Hematopoietic multipotent progenitor cell treated with erythropoietin and hydrocortisone succinate and interleukin-3 and kit ligand, for 8 days (in vitro differentiated cells): ENCODE measurements at places on chromosomes 2 and 18.
A peak's percentile ranks its signal among the peaks of the same experiment; 100 is the strongest.

GRCh38 chr2:119485336-119486110 is 38.8 kb downstream of the SCTR start:
- no peak for DNase-seq

GRCh38 chr2:237026981-237027711 is 58.5 kb upstream of the COPS8 start:
- peak; percentile 17 for DNase-seq

DNA sequence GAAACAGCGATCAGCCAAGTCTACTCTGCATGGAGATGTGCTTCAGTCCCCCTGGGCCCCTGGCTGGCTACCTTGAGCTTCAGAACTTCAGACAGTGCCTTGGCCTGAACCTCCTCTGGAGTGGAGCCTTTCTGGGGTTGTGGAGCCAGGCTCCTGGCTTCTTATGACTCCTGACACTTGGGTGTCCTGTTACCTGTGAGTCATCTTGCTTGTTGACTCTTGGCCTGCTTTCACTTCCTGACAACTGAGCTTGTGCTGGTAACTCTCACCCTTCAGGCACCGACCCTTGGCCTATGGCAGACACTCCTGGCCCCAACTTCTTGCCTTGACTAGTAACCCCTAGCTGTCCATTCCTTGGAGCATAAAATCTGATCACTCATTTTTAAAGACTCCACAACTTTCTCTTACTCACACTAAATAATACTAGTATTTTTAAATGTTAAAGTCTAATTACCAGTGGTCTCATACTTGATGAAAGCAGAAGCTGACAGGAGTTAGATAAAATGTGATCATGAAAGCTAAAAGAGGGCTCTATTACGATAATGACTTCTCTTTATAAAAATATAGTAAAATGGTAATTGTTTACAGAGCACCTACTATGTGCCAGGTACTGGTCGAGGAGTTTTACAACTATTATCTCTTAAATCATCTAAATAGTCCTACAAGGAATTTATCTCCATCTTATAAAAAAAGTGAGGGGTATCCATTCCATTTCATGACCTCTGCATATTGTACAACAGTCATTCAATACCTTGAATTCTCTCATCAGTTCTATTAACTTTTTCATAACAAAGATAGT is 46.3 kb upstream of the VIT start:
- no peak for DNase-seq

GRCh38 chr2:191321861-191322662 is 76.9 kb downstream of the MYO1B start:
- peak; percentile 9 for DNase-seq

DNA sequence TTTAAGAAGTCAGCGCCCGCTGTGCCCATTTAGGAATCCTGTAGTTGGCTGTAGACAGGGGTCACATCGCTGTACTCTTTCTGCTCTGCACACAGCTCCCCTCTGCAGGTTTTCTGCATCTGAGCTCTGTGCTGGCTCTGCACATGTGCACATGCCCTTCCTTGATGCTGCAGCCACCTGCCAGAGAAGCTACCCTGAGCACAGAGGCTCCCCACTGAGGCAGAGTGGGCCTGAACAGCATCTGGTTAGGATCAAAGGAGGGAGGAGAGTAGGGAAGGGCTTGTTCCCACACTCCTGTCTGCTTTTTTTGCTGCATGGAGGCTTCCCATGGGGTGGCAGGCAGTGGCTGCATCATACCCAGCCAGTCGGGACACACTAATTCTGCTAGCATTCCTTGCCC is 238.9 kb downstream of the FHOD3 start:
- DNase-seq, result no peak

DNA sequence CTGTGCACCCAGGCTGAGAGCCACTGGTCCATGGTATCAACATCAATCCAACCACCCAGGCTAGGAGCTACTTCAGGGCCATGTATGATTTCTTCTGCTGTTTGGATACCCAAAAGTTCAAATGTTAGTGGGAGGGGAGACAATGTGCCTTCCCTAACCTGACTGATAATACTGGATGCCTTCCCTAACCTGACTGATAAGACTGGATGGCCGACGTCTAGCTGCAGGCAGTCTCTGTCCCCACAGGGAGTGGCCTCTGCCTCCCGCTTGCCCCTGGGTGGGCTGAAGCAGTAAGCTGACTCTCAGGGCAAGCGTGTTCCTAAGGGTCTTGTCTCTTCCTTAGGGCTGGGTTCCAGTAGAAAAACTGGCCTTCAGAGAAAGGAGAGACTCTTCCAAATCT is 65.8 kb downstream of the ZAP70 start:
- peak; percentile 11 for DNase-seq

DNA sequence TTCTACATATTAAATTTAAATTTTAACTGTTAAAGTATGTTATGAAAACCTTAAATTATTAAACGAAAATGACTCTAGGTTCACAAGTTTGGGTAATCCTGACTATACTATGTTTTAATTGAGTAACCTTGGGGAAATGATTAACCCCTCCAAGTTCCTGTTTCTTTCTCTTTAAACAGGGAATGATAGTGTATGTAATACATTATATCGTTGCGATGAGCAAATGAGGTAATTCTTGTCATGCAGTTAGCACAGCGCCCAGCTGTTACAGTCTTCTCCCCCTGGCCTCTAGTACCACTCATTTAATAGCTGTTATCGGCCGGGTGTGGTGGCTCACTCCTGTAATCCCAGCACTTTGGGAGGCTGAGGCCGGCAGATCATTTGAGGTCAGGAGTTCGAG is 80.4 kb downstream of the MTA3 start:
- no peak for DNase-seq

DNA sequence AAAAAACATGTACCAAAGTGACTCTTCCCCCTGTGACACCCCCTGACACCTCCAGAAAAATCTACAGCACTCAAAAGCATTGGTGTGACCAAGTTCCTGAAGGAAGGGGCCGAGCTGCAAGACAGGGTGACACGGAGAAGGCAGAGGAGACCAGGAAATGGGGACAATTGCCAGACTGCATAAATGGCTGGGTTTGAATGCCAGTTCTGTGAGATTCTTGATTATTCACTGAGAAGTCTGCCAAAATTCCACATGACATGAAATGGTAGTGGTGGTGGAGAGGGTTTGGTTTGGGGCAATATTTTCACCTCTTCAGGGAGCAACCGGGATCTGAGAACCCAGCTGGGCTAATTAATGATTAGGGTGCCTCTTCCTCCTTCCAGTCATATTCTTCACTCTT is 178.5 kb downstream of the ARL4C start:
- no peak for DNase-seq

- DNase-seq, result no peak
Observed at GRCh38 chr18:31154181-31154580, 8.5 kb downstream of the DSC1 start.

GRCh38 chr2:235024931-235025773 is 73.3 kb downstream of the SH3BP4 start:
- DNase-seq, result no peak
